ENCODE measurements at places on chromosomes 12 and 14.
A peak's percentile ranks its signal among the peaks of the same experiment; 100 is the strongest.

- no peak for DNase-seq
Measured at GRCh38 chr12:32305163-32305562, 94.2 kb upstream of the FGD4 start.

DNA sequence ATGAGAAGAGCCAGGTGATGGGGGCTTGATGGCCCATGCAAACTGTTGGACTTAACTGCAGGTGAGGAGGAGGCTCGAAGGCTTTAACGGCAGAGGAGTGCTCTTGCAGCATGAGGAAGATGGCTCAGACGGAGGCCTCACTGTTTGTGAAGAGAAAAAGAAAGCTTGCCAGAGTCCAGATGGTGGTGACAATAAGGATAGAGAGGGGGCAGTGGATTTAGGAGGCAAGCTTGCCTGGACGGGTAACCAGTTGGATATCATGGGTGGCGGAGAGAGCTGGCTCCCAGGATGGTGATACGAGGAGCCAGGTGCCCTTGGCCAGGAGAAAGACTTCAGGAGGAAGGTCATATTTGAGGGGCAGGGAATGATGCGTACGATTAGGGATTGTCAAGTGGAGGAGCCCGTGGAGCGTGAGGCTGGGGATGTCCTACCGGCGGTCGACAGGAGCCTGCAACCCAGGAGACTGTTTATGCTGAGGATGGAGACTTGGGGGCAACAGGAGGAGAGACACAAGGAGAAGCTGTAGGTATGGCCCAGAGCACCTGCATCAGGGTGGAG, 71.8 kb downstream of the CACNA1C start:
- no peak for DNase-seq

DNA sequence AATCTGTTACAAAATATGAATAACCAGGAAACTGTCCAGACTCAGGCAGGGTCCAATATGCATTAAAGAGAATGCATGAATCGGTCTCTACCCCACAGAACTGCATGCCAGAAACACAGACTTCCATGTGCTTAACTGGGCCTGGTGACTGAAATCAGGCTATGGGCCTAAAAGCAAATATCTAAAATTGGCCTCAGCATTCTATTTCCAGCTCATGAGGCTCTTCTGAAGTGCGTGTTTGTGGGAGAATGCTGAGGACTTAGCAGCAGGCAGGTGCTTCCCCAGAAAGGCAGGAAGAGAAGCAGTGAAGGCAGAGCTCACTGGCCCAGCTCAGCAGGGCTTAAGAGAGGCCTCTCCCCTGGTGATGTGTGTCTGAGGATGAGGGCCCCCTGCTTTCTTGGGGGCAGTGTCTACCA, 48.5 kb downstream of the ADGRD1 start:
- no peak for DNase-seq

DNA sequence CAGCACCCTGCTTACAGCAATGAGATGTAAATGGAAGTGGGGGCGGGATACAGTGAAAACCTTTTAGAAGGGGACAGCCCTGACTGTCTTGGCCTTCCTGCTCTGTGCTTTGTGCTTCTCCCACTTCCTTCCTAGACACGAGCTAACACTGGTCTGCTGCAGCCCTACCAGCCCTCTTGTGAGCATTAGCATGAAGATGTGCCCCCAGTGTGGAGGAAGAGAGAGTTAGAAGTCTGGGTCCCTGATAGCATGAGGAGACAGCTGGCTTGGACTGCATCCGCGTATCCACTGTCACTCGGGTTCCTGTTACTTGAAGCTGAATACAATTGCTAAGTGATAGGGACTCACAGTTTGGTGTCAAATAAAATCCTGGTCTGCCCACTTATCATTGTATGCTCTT, 248.1 kb upstream of the SOX5 start:
- no peak for DNase-seq

GRCh38 chr12:62621101-62621638, 154.5 kb downstream of the MON2 start:
- no peak for DNase-seq

DNA sequence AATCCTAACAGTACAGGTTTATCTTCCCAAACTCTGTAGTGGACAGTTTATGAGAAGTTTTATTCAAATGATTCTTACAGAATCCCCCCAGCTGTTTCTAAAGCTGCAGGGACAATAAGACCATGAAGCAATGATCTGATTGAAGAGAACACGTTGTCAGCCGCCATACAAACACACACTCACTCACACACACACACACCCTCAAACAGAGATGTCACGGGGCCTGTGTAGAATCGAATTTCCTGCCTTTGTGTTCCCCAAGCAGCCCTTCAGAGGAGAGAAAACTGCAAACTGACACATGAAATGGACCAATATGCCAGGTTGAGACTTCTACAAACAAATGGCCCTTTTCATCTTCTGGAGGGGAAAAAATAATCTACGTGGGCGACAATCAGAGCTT, 80.5 kb upstream of the TBX3 start:
- DNase-seq, result no peak

DNA sequence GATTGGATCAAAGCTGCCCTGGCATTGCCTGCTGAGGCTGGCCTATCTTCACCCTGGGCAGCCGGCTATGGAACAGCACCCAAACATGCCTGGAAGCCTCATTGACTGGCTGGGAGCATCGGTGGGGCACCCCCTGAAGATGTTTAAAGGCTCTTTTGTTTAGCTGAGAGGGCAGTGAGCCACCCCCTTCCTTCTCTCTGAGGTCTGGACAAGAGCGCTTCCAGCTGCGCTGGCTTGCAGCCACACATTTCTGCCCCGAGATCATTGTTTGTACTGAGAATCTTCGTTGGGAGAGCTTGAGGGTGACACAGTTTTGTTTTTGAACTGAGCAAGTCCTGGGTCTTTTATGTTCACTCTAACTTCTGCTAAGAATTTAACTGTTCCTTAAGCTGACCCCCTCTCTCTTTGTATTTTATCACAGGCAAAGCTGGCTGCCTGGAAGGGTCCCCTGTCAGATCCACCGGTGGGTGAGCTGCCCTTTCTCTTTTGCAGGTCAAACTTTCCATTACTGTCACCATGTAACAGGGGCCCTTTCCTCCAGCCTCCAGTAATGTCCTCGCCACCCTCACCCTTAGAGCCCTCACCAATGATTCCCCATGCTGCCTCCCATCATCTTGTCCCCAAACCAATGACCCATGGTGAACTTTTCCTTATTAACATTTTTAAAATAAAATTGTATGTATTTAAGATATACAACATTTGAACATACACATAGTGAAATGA, 212.2 kb downstream of the KIF26A start:
- peak; percentile 86 for DNase-seq

- no peak for DNase-seq
Measured at GRCh38 chr14:64137657-64138290, 156.4 kb downstream of the ESR2 start.

GRCh38 chr14:94663965-94664704, 51.9 kb downstream of the SERPINA3 start:
- no peak for DNase-seq

- DNase-seq, result no peak
Measured at GRCh38 chr12:39386335-39386734, 56.6 kb downstream of the KIF21A start.

GRCh38 chr14:84622357-84622756, 907.6 kb upstream of the FLRT2 start:
- no peak for DNase-seq

DNA sequence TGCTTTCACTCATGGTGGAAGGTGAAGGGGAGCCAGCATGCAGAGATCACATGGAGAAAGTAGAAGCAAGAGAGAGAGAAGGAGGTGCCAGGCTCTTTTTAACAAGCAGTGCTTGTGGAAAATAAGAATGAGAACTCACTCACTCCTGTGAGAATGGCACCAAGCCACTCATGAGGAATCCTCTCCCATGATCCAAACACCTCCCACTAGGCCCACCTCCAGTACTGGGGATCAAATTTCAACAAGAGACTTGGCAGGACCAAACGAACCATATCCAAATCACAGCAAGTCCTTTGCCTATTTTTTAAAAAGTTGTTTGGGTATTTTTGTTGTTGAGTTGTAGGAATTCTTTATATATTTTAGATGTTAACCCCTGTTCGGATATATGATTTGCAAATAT, 245.9 kb upstream of the ARID2 start:
- no peak for DNase-seq

DNA sequence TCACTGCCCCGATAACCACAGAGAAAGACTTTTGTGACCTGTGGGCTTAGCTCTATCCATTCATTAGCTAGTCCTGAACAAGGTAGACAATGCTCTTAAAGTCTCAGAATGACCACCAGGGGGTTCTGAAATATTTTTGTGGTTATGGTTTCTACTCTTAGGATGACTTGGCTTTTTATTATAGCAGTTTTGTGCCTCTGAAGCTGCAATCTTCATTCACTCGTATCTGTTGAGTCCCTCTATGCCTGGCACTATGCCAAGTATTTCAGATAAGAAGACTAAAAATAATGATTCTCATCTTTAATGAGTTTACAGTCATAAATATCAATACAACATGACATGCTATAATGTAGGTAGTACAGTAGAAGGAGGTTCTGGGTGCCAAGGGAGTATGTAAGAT, 130.8 kb upstream of the TRHDE start:
- DNase-seq, result no peak

GRCh38 chr14:104076743-104077142, 8.8 kb upstream of the ASPG start:
- no peak for DNase-seq

GRCh38 chr12:46752396-46752795, 73.4 kb downstream of the SLC38A4 start:
- DNase-seq, result no peak

DNA sequence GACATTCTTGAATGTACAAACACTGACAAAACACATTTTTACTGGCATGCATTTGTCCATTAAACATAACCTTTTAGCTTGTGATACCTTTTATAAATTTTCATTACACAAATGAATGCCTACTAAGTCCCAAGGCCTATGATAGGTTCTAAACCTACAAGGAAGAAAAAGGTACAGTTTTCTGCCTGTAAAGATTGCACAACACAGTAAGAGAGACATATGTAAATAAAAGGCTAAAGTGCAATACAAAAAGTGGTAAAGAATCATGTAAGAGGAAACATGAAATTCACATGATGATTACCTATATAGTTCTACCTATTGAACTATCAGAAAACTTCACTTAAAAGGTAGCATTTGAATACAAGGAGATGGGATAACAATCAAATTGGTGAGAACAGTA, 14.6 kb upstream of the ARID4A start:
- no peak for DNase-seq

GRCh38 chr12:11941606-11942337, 129.0 kb upstream of the BCL2L14 start:
- DNase-seq, result no peak

- DNase-seq, result no peak
Measured at GRCh38 chr14:103697603-103698379, 17.5 kb downstream of the XRCC3 start.

- DNase-seq, result no peak
Measured at GRCh38 chr12:52022841-52023181, 16.1 kb downstream of the TAMALIN start.

- no peak for DNase-seq
Measured at GRCh38 chr12:19962192-19962591, 406.1 kb upstream of the PDE3A start.

DNA sequence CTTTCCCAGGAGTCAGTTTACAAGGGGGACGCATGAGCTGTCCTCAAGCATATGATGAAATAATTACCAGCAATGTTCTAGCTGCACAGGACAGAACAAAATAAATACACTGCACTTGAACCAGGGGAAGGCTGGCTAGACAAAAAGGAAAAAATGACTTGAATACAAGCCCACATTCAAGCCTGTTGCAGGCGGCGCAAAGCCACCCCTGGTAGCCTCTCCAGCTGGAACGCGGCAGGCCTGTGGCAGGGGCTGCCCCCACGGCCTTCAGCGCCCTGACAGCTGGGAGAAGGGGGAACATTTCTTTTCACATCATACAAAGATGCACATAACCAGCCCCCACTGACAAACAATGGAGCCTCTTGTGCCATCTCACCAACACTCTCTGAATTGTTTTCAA, 57.1 kb downstream of the TRAFD1 start:
- peak; percentile 95 for DNase-seq

DNA sequence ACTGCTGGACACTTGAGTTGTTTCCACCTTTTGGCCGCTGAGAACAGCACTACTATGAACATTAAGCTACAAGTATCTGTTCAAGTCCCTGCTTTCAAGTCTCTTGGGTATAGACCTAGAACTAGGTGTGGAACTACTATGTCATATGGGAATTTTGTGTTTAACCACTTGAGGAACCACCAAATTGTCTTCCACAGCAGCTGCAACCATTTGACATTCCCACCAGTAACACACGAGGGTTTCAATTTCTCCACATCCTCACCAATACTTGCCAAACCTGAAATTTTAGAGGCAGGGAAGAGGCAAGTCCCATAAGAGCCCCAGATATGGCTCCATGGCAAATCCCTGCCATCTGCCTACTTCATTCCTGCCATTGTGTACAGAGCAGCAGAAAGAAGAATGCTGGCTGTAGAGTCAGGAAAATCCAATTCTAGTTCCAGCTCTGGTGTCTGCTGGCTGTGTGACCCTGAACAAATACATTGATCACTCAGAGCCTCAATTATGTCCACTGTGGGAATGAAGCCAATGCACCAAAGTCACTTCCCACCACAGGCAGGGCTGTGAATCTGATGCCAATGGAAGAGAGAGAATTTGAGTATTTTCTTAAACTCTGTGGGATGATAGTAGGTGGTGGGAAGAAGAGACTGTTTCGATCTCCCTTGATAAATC, 17.8 kb downstream of the PITPNM2 start:
- DNase-seq, result no peak

GRCh38 chr12:21542403-21542802, 16.3 kb downstream of the SPX start:
- DNase-seq, result no peak

DNA sequence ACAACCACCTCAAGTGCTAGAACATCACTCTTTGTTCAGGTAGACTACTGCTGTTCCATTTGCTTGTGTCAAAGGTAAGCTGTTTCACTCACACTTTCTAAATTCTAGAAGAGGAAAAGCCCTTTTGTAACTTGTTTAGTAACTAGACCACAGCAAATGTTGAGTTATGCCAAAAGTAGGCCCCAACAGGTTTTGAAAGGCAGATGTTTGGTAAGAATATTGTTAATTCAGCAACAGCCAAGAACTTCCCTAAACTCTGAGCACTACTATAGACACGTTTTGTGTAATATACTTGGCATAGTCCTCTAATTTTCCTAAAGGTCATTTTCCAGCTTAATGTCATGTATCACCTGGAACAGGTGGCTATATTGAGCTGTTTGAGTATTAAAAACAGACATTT, 79.0 kb downstream of the DCAF5 start:
- DNase-seq, result no peak

DNA sequence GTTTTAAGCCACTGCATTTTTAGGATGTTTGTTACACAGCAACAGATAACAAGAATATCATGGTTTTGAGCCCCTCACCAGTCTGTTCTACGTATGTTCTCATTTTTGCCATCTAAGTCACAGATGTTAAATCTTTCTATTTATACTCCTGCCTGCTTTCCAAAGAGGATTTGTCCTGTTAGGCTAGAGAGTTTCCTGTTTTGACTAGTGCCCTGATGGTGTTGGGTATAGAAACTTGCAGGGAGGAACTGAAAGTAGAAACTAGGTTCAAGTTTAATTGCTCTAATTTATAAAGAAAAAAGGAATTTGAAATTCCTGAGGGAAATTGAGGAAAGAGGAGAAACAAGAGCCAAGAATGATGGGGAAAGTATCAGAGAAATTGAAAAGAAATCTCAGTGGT, 74.4 kb upstream of the COCH start:
- no peak for DNase-seq

GRCh38 chr14:58919217-58919616, 269.2 kb upstream of the DAAM1 start:
- no peak for DNase-seq
